ENCODE measurements at places on chromosomes 2 and 18.

- DNase-seq = no peak
These were observed 3.5 kb downstream of the CTDP1 start for GRCh38 chr18:79682894-79683625.

GRCh38 chr2:14712111-14712510, 79.6 kb downstream of the LRATD1 start:
- no peak for DNase-seq

GRCh38 chr2:64501946-64502345, 22.2 kb upstream of the AFTPH start:
- no peak for DNase-seq

DNA sequence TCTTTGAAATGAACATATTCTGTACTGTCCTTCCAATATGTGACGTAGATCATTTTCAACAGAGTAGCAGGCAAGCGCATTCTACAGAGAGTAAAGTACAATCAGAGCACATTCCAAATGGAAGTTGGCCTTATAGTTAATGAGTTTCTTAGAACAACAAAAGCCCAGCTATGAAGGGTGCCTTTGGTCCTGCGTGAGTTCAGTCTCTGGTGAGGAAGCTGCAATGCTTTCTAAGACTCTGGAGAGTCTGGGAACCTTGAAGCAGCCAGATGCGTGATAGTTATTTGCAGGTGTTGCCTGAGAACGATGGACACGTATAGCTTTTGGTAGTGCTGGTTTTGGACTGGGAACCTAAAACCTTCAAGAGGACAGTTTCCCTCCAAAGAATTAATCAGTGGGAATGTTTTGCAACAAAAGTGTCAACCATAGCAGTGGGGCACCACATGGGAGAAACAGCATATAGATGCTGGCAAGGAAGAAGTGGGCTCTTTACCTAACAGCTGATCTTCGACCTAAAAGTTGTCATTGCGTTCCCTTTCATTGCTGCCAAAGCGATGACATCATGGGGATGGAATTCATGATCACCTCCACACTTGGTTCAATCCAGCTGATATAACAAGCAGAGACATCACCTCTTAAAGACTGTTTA, 9.3 kb upstream of the SNORC start:
- no peak for DNase-seq

DNA sequence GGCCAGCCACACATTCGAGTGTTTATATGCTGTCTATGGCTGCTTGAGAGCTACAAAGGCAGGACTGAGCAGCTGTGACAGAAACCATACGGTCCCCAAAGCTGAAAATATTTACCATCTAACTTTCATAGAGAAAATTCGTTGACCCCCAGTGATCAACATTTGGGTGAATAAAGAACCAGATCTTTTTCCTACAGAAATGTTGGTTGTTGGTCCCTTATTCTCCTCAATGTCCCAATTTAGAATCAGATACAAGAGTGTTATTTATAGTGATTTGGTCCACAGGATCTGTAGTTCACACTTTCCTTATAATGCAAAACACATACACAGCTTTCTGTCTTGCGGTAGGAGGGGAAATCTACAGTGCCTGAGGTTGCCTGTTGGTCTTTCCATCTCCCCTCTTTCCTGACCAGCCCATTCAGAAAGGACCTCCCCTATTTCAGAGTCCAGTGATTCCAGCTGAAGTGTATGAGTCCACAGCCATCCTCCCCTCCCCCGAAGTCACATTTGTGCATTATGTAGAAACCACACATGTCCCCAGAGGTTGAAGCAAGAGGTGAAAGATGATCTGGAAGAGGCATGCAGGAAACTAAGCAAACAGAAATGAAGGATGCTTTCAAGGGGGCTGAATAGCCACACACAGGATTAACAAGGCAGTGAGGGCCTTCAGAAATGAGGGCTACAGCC, 61.9 kb downstream of the SPRED2 start:
- DNase-seq = no peak

Data from stimulated activated CD4-positive, alpha-beta T cell treated with anti-CD3 and anti-CD28 coated beads, Interleukin-15, amount 100 ng/mL, for 1 hour (primary cell).